ENCODE measurements at places on chromosomes 12 and 14. TPM values are rescaled to one million over a fixed set of nuclear protein-coding genes. Genes with fewer than 3 reads are reported as not detected.

DNA sequence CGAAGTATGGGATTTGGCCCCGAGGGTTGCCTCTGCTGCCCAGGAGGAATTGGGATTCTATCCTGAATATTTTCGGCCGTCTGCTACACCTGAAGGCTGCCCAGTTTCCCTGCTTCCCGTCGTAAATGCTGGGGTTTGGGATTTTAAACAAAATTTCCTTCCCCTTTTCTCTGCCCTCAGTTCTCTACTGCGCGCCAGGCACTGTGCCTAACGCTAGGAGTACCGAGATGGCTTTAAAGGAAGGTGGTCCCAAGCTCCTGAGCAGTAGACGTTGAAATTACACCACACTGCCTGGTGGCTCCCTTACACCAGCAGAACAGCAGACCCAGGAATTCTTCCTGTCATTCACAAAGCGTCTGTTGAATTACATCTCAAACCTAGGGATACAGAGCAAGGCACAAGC is 566 bp upstream of the PRDM4 start:
- no peak overlapping the region for H3K27ac ChIP-seq
- no peaks in the 10 kb centered on the region for H3K27me3 ChIP-seq
- peaks cover 49% of the 10 kb centered on the region for H3K4me1 ChIP-seq

The OTX2 gene
- not detected for total RNA-seq

GRCh38 chr14:23175823-23176222 is 7.6 kb downstream of the SLC7A8 start:
- H3K27ac ChIP-seq: no peak overlapping the region
- H3K36me3 ChIP-seq: no peaks in the 10 kb centered on the region
- no peaks in the 10 kb centered on the region for H3K4me1 ChIP-seq

DNA sequence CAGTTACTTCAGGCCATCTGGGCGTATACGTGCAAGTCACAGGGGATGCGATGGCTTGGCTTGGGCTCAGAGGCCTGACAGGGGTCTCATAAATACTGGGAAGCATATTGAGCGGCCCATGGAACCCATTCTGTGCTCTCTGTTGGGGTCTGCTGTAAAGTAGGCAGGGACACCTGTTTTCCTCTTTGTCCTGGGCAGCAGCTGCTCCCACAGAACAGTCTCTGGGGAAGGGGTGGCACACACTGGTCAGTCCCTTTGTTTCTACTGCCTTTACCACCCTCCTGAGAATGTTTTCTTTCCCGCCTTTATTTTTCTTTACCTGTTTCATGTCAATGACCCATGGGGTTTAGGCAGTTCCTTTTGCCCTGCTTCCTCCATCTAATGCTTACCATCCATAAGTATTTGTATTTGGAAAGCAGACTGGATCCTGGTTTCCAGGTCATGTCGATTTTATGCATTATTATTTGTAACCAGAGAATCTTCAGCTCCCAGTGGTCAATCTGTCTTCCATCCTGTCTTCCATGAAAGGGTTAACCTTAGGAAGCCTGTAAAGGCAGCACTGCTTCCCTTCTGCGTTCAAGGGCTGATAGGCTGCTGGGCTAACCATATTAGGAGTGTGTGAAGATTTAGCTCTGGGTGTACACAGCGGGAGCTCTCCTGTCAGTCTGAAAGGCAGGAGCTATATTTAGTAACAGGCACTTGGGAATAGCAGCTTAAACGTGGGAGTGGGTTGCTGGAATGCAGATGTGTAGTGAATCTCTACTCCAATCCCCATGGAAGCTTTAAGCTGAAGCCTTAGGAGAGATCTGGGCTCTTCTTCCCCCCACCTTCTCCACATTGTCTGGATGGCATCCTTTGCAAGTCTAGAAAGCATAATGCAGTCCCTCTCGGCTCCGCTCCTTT is 124.0 kb downstream of the DYRK2 start:
- no peaks in the 10 kb centered on the region for H3K4me1 ChIP-seq
- DNase-seq: no peak

GRCh38 chr14:71399057-71399487 is 491.8 kb downstream of the PCNX1 start:
- peak overlapping the region; percentile 89 for H3K27ac ChIP-seq
- H3K36me3 ChIP-seq: no peaks in the 10 kb centered on the region
- H3K4me3 ChIP-seq: no peak overlapping the region
- peaks cover 62% of the 10 kb centered on the region for H3K4me1 ChIP-seq
- no peaks in the 10 kb centered on the region for H3K27me3 ChIP-seq
- no peak for DNase-seq

DNA sequence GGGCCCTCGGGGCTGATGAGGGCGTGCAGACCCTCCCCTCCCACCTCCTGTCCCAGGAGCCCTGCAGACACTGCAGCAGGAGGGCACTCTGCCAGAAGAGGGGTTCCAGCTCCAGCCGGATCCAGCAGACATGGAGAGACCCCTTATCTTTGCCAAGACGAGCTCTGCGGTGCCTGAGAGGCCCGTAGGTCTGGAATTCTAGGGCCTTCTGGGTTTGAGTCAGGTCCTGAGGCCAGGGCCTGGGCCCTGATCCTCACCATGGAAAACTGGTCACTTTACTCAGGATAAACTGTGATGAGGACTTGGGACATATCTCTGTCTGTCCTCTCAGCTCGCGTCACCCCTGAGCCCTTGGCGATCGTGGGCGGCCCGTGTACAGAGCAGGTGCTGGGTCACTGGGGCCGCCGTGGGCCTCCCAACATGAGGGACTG is 13.8 kb downstream of the MEG3 start:
- H3K27me3 ChIP-seq: peaks cover 16% of the 10 kb centered on the region
- H3K4me1 ChIP-seq: no peaks in the 10 kb centered on the region
- peaks cover 10% of the 10 kb centered on the region for H3K36me3 ChIP-seq
- no peak overlapping the region for H3K4me3 ChIP-seq
- DNase-seq: peak; percentile 66

GRCh38 chr12:95789126-95790032 is 1.2 kb downstream of the NTN4 start:
- peaks cover 15% of the 10 kb centered on the region for H3K36me3 ChIP-seq
- no peaks in the 10 kb centered on the region for H3K4me1 ChIP-seq
- H3K27me3 ChIP-seq: peaks cover 34% of the 10 kb centered on the region

- H3K27me3 ChIP-seq: no peaks in the 10 kb centered on the region
- peak overlapping the region; percentile 46 for H3K27ac ChIP-seq
- DNase-seq: no peak
- no peaks in the 10 kb centered on the region for H3K4me1 ChIP-seq
- peaks cover 10% of the 10 kb centered on the region for H3K36me3 ChIP-seq
These were observed 2.8 kb downstream of the SERPINA1 start for GRCh38 chr14:94385553-94386057.

GRCh38 chr12:12868477-12869235 is 22.7 kb upstream of the GPRC5A start:
- H3K4me1 ChIP-seq: no peaks in the 10 kb centered on the region
- H3K36me3 ChIP-seq: no peaks in the 10 kb centered on the region
- no peak overlapping the region for H3K27ac ChIP-seq
- no peaks in the 10 kb centered on the region for H3K27me3 ChIP-seq

GRCh38 chr14:60396718-60397343 is 89.0 kb downstream of the C14orf39 start:
- H3K4me1 ChIP-seq: no peaks in the 10 kb centered on the region
- no peaks in the 10 kb centered on the region for H3K36me3 ChIP-seq
- no peaks in the 10 kb centered on the region for H3K27me3 ChIP-seq

DNA sequence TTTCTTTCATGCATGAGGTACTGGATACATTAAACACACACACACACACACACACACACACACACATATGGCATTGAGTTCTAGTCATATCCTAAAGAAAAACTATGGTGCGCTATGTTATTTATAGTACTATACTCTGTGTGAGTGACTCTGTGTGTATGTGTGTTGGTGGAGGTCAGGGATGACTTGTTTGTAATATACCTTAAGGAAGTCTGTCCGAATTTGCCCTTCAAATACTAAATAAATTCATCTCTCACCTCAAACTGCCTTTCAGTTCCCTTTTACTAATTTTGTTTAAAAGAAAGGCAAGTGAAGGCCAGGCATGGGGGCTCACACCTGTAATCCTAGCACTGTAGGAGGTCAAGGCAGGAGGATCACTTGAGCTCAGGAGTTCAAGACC is 2.1 kb upstream of the AKAP5 start:
- peaks cover 13% of the 10 kb centered on the region for H3K27me3 ChIP-seq
- H3K4me1 ChIP-seq: peaks cover 5% of the 10 kb centered on the region
- no peaks in the 10 kb centered on the region for H3K36me3 ChIP-seq

DNA sequence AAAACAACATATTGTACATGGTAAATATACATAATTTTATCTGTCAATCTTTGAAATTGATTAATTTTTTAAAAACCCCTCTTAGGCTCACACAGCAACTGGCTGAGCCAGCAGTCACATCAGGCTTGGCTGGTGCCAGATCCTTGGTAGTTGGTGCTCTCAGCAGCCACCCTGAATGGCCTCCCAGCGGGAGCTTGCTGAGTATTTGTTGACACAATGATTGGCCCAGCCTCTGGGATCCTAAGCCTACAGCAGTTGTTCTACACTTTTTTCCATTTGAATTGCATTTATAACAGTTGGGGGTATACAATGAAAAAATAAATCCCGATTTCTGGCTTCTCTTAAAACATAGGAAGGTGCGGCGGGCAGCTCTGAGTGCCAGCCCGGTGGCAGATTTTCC is 11.1 kb downstream of the PRKAB1 start:
- H3K4me1 ChIP-seq: peaks cover 22% of the 10 kb centered on the region
- peaks cover 6% of the 10 kb centered on the region for H3K36me3 ChIP-seq
- H3K27me3 ChIP-seq: no peaks in the 10 kb centered on the region
- DNase-seq: no peak

Data from spleen (tissue), 13 donors.